ENCODE measurements at places on chromosomes 16 and 17. TPM values are rescaled to one million over a fixed set of nuclear protein-coding genes. Genes with fewer than 3 reads are reported as not detected.
A peak's percentile ranks its signal among the peaks of the same experiment; 100 is the strongest.

DNA sequence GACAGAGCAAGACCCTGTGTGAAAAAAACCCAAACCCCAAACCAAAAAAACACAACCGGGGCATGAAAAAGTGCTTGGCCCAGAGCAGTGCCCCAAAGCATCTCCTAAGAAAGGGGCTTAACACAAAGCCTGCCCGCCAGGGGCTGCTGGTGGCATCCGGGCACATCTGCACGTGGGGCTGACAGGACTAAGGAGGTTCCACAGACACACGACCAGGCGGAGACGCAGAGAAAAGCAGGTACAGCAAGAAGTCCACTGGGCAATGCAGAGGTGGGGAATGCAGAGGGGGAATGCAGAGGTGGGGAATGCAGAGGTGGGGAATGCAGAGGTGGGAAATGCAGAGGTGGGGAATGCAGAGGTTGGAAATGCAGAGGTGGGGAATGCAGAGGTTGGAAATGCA, 109.2 kb downstream of the ZNF778 start:
- no peak for DNase-seq

- DNase-seq, result no peak
Measured at GRCh38 chr16:2819179-2819938, 2.3 kb downstream of the PRSS21 start.

DNA sequence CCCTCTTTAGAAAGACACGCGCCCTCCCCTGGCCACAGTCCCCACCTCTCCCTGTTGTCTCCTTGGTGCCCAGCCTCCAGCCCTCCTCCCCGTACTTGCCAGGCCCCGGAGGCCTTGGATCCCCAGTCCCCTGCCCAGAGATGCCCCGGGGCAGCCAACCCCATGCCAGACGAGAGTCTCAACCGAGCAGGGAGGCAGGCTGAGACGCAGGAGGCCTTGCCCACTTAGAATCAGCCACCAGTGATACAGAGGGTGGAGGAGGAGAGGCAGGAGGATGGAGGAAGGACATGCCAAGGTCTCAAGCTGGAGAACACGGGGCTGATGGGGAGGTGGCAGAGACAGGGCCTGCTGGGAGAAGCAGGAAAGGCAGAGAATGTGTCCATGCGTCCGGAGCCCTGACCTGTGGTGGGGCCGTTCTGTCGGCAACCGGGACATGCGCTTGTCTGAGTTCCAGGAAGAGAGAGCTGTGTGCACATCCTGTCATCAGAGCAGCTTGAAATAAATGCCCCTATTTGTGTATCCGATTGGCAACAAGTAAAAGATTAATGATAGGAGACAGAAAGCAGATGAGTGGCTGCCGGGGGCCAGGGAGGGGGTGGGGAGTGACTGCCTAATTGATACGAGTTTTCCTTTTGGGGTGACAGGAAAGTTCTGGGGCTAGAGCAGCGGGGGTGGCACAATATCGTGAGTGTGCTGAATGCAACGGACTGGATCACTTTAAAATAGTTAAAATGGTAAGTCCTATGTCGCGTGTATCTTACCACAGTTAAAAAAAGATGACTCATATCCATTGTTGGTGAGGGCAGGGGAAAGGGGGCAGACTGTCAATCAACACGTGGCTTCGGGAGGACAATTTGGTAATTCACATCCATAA, 44.7 kb upstream of the MEAK7 start:
- no peak for DNase-seq

DNA sequence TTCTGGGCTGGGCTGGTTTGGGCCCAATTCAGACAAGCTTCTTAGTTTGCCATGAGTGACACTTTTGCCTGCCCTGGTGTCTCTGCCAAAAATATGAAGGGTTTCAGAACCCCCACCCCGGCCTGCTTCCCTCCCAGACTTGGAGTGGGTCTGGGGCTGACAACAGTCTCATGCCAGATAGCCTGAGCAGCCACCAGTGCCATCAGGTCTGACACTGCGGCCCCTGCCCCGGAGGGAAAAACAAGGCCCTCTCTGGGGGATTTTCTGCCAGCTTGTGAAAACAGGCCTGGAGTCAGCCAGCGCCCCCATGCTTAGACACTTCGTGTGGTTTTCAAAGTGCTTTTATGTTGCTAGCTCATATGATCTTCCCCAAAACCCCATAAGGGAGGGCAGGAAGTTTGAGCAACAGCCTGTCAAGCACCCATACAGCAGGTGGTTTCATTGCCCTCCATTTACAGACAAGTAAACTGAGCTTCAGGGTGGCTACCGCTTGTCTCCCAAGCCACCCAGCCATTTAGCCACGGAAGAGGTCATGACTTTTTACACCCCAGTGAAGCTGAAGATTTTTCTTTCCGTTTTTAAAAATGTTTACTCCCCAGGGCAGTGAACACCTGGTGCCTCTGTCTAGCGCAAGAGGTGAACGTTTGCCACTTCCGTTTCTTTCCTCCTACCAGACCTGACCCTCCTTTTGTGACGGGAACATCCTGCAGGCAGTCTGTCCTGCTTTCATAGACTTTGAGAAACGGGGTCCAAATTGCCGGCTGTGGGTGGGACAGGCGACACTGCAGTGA, 300.6 kb downstream of the SEC14L1 start:
- DNase-seq, result no peak

GRCh38 chr16:57549730-57550129, 7.3 kb downstream of the ADGRG5 start:
- no peak for DNase-seq

DNA sequence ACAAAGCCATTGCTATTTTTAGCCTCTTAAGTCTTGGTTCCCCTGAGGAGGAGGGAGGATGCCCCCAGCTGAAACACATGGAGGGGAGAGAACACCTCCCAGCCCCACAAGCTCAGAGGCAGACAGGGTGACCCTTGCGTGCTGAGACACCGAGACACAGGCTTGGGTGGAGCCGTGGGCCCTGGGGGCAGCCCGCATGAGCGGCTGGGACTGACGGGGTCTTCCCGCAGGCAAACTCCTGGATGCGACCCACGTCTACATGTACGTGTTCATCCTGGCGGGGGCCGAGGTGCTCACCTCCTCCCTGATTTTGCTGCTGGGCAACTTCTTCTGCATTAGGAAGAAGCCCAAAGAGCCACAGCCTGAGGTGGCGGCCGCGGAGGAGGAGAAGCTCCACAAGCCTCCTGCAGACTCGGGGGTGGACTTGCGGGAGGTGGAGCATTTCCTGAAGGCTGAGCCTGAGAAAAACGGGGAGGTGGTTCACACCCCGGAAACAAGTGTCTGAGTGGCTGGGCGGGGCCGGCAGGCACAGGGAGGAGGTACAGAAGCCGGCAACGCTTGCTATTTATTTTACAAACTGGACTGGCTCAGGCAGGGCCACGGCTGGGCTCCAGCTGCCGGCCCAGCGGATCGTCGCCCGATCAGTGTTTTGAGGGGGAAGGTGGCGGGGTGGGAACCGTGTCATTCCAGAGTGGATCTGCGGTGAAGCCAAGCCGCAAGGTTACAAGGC, 9.8 kb downstream of the SLC16A3 start:
- peak; percentile 89 for DNase-seq

DNA sequence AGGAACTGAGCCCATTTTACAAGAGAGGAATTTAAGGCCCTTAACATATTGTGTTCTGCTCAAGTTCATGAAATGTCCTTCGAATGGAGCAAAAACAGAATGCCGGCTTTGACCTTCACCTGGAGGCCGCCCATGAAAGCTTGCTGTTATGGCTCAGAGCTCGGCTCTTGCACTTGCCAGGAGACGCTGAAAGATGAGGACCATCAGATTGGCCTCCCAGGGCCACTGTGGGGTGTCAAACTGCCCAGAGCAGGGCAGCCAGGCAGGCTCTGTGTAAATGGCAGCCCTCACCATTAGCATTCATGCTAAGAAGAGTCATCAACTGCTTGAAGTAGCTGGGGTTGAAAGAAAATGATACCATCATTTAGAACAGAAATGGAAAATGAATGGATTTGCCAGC, 39.3 kb downstream of the IL21R start:
- no peak for DNase-seq

DNA sequence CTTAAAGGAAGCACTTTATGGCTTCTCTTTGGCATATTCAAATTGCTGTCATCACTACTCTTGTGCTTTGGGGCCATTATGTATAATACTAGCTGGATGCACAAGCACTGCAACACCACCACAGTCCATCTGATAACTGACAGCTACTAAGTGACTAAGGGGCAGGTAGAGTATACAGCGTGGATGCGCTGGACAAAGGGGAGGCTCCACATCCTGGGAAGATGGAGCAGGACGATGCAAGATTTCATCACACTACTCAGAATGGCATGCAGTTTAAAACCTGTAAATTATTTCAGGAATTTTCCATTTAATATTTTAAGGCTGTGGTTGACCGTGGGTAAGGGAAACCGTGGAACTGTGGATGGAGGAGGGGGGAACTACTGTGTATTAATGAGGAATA, 25.0 kb downstream of the MPRIP start:
- no peak for DNase-seq

DNA sequence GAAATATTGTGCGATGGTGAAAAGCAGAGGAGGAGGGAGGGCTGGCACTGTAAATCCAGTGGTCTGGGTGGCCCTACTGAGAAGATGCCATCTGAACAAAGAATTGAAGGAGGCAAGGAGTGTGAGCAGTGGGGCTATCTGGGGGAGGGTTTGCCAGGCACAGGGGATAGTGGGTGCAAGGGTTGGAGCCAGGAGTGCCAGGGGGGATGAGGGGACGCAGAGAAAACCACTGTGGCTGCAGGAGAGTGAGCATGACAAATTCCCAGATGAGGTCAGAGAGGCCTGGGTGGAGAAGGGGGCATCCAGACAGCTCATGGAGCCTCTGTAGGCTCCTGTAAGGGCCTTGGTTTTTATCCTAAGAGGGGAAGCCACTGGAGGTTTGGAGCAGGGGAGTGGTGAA, 4.8 kb downstream of the XYLT2 start:
- no peak for DNase-seq

DNA sequence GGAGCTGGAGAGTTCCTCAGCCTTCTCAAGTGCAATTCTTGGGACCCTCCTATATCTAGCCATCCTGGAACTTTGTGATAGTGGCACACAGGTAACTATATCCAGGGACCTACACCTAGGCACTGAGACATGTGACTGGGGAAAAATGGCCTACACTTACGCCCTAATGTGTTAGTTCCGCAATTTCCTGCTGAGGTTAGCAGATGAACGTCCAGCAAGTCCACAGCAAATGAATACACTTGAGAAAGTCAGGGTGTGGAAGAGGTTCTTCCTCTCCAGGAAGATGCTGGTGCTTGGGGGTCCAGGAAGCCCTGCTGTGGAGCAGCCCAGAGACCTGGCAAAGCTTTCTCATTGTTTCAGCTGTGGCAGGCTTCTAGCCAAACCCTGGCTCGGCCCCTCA, 20.8 kb downstream of the PIK3R5 start:
- no peak for DNase-seq

GRCh38 chr16:51825779-51826178, 674.7 kb upstream of the SALL1 start:
- DNase-seq, result no peak

- no peak for DNase-seq
Measured at GRCh38 chr16:19857593-19858339, 26.9 kb downstream of the GPRC5B start.

DNA sequence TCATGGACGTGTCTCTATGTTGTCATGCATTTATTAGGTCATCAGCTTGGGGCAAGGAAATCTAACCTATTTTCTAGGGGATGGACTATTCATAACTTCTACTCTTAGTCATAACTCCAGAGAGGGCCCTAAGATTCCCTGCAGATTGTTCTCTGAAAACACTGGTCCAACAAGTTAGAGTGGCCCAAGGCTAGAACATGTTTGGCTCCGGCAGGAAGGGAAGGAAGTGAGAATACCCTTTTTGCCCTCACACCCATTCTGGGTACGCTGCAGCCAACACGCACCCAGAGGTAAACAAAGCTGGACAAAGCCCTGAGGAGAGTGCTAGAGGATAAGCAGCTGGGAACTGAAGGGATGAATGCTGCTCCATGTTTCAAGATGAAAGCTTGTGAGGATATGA, 9.9 kb downstream of the C16orf86 start:
- no peak for DNase-seq

DNA sequence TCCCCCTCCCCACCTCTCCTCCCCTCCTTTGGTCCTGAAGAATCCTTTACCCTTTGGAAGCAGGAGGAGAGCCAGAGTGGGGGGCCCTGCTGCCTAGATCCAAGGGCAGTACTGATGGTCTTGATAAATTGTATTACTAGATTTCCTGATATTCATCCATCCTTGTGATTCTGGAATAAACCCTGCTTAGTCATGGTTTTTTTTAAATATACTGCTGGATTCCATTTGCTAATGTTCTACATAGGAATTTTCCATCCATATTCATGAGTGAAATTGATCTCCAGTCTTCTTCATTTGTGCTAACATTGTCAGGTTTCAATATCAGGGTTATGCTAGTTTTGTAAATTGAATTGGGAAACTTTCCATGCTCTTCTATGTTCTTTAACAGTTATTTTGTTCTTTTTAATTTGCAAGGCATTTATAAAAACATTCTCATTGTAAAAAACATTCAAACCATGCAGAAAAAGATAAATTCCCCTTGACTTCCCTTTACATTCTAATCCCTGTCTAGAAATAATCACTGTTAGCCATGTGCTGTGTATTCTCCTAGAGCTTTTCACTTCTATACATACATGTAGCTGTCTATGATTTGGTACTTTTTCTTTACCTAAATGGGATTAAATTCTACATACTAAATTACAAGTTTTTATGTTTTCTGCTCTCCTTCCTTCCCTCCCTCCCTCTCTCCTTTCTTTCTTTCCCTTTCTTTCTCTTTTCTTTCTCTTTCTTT, 56.7 kb downstream of the CCDC42 start:
- no peak for DNase-seq

DNA sequence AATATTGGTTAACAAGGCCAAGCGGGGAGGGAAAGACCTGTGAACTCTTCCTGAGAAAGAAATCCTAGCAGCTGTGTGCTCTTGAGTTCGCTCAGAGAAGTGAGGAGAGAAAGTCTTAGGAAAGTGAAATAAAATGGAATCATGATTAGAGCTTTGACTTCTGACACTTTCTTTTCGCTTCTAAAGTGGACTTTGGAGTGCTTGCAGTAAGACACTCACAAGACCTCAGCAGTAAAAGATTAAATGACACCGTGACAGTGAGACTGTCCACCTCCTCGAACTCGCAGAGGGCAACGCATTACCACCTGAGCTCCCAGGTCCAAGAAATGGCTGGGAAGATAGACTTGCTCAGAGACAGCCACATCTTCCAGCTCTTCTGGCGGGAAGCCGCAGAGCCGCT, 71.2 kb downstream of the RNF213 start:
- DNase-seq, result no peak

GRCh38 chr16:29738514-29738913, 7.3 kb downstream of the C16orf54 start:
- DNase-seq, result no peak

DNA sequence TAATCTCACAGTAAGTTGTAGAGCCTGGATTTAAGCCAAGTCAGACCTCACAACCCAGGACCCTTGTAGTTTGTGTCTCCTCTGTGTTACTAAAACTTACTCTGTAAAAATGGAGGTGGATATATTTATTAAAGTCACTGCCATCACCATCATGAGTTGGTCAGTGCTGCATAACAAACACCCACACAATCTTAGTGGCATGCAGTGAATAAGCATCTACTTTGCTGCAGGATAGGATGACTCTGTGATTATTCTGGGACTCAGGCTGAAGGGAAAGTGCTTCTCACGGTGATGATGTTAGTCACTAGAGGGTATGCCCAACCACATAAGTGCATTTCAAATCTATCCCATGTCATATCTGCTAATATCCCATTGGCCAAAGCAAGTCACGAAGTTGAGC, 398.7 kb downstream of the XYLT1 start:
- DNase-seq, result no peak

CNTNAP4 gene
- not detected for total RNA-seq

KRTAP4-1 gene
- total RNA-seq, result not detected

NR1D1 gene
- 19.8 TPM for total RNA-seq

NPW gene
- 1.9 TPM for total RNA-seq

ZG16B gene
- total RNA-seq, result 40.9 TPM

PIK3R6 gene
- total RNA-seq, result 0.27 TPM

CD7 gene
- 10.0 TPM for total RNA-seq

CBFA2T3 gene
- 10.5 TPM for total RNA-seq
